WTC11 (cell line): ENCODE measurements at places on chromosomes 6 and 20. TPM values are rescaled to one million over a fixed set of nuclear protein-coding genes. Genes with fewer than 3 reads are reported as not detected.

GRCh38 chr6:6840831-6841291, 252.3 kb downstream of the LY86 start:
- no peak overlapping the region for H3K4me3 ChIP-seq
- H3K27me3 ChIP-seq: peaks cover 9% of the 10 kb centered on the region
- H3K27ac ChIP-seq: no peak overlapping the region
- H3K4me1 ChIP-seq: peaks cover 11% of the 10 kb centered on the region
- peaks cover 3% of the 10 kb centered on the region; the same call in 1 of the 2 replicates for H3K36me3 ChIP-seq
- DNase-seq: no peak

Gene MED23
- 18.0 to 19.0 TPM (median 18.3 TPM) in 3 replicates for total RNA-seq

- no peaks in the 10 kb centered on the region for H3K27me3 ChIP-seq
- H3K36me3 ChIP-seq: peaks cover 12% of the 10 kb centered on the region
- peaks cover 7% of the 10 kb centered on the region for H3K4me1 ChIP-seq
- H3K4me3 ChIP-seq: no peak overlapping the region
- H3K27ac ChIP-seq: no peak overlapping the region
- DNase-seq: no peak
Observed at GRCh38 chr20:3871550-3872265, 17.5 kb upstream of the PANK2 start.

Gene ESR1
- 0.32 to 1.3 TPM (median 0.98 TPM) in 3 replicates for total RNA-seq

DNA sequence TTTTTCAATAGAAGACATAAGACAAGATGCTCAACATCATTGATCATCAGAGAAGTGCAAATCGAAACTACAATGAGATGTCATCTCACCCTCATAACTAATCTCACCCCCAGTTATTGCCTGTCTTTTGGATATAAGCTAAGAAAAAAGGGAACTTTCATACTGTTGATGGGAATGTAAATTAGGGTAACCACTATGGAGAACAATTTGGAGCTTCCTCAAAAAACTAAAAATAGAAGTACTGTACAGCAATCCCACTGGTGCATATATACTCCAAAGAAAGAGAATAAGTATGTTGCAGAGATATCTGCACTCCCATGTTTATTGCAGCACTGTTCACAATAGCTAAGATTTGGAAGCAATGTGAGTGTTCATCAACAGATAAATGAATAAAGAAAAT, 26.4 kb upstream of the PHF3 start:
- H3K36me3 ChIP-seq: 0 out of 2 replicates have a peak, but pooled peaks cover 2% of the 10 kb centered on the region
- no peak overlapping the region for H3K27ac ChIP-seq
- H3K4me3 ChIP-seq: no peak overlapping the region
- H3K4me1 ChIP-seq: no peaks in the 10 kb centered on the region
- no peak for DNase-seq

Gene CD24
- 937 to 1,030 TPM (median 998 TPM) in 3 replicates for total RNA-seq

Gene HSPA1L
- total RNA-seq: 1.2 to 2.1 TPM (median 1.9 TPM) in 3 replicates

Gene PBX2
- 130 to 165 TPM (median 150 TPM) in 3 replicates for total RNA-seq

- peaks cover 9% of the 10 kb centered on the region for H3K4me1 ChIP-seq
- DNase-seq: no peak
- no peak overlapping the region for H3K27ac ChIP-seq
- no peak overlapping the region for H3K4me3 ChIP-seq
- no peaks in the 10 kb centered on the region for H3K27me3 ChIP-seq
Observed at GRCh38 chr20:7773511-7773910, 166.7 kb downstream of the HAO1 start.

Gene TINAG
- total RNA-seq: not detected in 3 replicates

Gene ZC2HC1B
- not detected in 3 replicates for total RNA-seq

Gene KIF3B
- 18.2 to 21.5 TPM (median 18.4 TPM) in 3 replicates for total RNA-seq
